ENCODE measurements at places on chromosomes 3 and 15.

- DNase-seq, result no peak
These were observed 75.1 kb downstream of the ATP10A start for GRCh38 chr15:25787855-25788520.

DNA sequence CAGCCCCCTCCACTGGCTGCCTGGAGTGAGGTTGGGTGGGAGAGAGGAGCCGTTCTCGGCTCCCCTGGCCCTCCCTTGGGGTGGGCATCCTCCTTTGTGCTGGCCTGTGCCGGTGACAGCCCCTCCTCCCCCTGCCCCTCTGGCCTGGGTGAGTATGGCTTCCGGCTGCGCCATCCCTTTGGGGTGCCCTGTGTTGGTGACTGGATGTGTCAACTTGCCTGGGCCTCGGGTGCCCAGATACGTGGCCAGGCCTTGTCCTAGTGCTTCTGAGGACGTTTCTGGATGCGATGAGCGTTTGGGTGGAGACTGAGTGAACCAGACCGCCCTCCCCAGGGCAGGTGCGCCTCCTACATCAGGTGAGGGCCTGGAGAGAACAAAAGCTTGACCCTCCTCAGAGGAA is 59.7 kb downstream of the PLXNA1 start:
- no peak for DNase-seq

DNA sequence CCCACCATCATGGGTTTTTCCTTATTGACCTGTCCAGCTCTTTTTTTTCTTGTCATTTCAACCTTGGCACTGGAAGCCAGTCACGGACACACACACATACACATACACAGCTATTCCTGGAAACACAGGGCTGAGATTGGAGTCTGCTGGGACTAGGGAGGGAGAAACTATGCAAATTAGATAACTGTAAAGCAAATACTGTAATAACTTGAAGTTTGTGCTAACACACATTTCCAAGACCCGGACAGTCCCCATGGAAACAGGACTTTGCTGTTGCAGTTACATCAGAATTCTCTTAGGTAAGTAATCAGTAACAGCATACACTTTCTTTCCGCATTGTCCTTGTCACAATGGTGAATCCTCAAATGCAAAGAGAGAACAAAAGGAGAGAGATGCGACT is 304.4 kb downstream of the KBTBD8 start:
- DNase-seq, result no peak

DNA sequence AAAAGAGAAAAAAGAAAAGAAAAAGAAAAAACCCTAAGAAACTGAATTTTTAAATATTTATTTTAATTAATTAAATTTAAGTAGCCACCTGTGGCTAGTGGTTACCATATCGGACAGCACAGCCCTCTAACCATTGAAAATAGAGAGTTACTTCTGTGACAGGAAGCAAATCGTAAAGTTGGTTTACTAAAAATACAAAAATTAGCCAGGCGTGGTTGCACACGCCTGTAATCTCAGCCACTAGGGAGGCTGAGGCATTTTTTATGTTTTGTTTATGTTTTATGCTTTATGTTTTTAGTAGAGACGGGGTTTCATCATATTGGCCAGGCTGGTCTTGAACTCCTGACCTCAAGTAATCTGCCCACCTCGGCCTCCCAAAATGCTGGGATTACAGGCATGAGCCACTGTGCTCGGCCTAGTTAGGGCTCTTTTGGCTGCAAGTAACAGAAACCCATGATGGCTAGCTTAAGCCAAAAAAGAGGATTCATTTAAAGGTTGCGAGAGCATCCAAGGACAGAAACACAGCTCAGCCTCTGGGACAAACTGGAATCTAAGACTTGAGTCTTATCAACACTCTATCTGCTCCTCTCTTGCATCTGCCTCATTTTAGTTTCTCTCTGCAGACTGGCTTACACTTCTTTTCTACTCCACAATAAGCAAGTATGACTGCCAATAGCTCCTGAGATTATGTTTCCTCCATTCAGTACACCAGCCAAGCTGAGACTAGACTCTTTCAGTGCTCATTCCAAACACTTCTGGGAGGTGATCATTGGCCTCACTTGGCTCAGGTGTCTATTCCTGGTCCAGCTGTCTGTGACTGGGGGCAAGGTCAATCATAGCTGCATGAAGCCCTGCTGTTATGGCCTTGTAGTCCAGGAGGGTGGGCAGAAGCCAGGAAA is 6.8 kb upstream of the SKIL start:
- no peak for DNase-seq

- no peak for DNase-seq
These were observed 183.6 kb downstream of the MBNL1 start for GRCh38 chr3:152452318-152452717.

- no peak for DNase-seq
These were observed 191.9 kb downstream of the STT3B start for GRCh38 chr3:31724651-31725050.

- DNase-seq, result no peak
These were observed 315.5 kb downstream of the FHIT start for GRCh38 chr3:60935709-60936108.

DNA sequence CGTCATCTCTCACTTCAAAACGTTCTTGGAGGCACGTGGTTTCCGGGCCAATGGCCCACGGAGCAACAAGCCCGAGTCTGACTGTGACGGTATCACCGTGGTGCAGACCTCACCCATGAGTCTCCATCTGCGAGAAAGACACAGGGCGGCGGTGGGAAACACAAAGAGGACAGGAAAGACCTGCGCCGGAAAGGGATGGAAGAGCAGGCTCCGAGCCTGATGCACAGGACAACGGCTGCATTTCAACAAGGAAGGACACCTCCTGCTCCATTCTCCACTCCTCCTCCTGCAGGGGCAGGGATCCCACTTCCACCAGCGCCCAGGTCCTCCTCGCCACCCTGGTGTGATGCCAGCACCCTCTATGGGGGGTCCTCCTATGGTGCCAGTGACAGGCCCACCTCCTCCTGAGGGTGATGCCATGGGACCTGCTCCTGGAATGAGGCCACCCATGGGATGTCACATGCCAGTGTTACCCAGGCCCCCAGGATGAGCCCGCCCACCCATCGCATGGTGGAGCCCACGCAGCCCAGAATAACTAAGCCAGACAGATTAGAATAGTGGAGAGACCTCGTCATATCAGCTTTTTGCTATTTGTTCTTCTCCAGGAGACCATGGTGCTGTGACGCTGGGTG is 73.0 kb upstream of the PCSK6 start:
- DNase-seq, result no peak

DNA sequence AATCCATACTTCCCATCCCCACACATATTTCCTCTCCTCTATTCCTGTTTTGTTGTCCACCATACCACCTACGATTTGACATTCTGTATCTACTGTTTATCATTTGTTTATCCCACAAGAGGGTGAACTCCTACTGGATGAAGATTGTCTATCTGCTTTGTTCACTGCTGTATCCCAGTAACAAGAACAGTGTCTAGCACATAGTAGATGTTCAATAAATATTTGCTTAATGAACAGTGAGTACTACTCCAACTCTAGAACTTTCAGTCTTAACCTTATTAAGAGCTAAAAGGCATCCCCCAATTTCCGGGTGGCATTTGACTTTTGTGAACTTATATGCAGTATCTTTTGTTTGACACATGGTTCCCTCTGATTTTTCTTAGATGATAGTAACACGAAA is 1.3 kb downstream of the PYGO1 start:
- DNase-seq, result no peak

DNA sequence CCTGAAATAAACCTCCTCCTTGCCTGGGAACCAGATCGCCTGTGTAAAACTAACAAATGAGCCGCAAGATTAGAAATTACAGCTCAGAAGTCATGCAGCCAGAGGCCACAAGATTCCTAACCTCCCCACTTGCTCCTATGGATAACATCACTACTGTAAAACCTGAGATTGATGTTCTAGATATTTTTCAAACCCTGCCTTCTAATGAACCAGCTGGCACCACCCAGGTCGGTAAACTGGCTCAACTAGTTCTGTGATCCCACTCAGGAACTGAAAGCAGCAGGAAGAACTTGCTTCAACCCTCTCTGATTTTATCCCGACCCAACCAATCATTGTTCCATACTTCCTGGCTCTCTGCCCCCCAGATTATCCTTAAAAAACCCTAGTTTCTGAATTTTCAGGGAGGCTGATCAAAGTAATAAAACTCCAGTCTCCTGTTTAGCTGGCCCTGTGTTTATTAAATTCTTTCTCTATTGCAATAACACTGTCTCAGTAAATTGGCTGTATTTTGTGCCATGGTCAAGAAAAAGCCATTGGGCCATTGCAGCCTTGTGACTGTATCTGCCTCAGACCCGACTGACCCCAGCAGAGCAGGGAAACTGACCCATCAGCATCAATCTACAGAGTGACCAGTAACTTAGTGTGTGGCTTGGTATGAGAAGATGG is 98.9 kb downstream of the RPLP1 start:
- DNase-seq, result no peak

DNA sequence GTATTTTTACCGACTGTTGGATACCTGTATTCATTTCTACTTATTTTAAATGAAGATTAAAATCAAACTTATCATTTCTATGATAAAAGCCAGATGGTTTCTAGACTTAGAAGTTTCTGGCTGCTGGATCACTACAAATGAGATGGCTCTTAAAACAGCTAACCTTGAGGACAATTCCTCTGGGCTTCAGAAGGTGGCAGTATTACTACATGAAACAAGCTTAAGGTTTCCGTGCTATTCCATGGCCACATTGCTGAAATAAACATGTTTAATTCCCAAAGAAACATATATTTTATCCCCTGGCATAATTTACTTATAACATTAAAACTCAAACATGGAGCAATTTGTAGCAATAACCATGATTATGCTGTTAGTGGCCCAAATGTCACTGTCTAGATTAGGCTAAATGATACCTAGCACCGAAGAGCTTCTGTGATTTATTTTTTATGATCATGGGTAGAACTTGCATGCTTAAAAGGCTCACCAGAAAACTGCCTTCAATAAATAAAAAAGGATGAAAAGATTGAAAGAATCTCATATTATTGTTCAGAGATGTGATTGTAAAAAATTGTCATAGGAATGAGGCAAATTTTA is 204.0 kb upstream of the NANOGP8 start:
- no peak for DNase-seq

DNA sequence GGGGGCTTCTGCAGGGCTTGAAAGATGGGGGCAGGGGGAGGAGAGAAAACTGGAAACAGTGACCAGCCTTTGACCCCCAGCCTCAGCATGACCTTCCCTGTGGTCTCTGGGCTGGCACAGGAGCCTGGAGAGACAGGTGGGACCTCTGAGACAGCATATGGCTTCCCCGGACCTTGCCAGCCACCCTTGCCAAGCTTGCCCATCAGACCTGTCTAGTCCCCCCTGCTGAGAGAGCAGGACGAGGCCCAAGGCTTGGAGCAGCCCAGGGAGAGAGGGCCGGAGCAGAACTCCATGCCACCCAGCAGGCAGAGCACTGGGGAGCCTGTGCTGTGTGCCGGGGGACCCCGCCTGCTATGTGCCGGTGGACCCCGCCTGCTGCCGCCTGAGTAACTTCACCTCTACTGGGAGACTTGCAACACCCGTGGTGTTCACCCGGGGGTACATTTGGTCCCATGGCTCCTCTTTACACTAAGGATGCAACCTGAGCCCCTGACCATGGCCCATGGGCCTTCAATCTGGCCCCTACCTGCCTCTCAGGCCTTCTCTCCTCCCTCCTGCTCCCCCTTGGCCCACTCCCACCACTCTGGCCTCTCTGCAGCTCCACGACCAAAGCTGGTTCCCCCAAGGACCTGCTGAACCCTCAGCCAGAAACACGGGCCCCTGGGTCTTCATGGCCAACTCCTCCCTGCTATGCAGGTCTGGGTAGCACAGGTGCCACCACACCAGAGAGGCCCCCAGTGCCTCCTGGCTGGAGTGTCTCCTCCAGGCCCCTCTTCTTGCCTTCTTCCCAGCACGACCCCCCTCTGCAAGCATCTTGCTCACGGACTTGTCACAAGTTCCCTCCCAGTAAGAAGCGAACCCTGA is 21.1 kb upstream of the SLC41A3 start:
- no peak for DNase-seq

DNA sequence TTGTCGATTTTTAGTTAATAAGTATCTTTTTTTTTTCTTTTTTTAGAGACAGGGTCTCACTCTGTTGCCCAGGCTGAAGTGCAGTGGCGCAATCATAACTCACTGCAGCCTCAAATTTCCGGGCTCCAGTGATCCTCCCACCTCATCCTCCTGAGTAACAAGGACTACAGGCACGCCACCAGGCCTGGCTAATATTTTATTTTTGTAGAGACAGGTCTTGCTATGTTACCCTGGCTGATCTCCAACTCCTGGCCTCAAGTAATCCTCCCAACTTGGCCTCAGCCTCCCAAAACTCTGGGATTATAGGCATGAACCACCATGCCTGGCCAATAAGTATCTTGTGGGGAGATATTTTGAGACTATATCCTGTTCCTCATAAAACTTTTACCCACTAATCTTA is 29.4 kb upstream of the ARID3B start:
- no peak for DNase-seq

DNA sequence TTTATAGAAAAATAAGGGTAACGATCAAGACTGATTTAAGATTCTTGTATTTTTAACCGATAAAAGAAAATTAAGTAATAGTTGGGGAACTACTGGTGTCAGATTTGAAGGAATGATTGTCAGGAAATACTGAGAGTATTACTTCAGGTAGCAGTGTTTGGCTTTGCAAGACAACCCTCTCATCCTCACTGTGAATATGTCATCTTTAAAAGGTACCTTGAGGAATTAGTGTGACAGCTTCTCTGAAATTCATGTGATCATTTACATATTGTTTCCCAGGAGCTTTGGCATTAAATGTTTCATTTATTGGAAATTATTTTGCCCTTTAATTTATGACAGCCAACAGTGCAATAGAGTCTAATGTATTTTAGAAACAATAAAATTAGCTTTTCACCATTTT is 3.3 kb downstream of the CHL1 start:
- no peak for DNase-seq

- no peak for DNase-seq
These were observed 38.0 kb upstream of the VILL start for GRCh38 chr3:37952564-37952963.

DNA sequence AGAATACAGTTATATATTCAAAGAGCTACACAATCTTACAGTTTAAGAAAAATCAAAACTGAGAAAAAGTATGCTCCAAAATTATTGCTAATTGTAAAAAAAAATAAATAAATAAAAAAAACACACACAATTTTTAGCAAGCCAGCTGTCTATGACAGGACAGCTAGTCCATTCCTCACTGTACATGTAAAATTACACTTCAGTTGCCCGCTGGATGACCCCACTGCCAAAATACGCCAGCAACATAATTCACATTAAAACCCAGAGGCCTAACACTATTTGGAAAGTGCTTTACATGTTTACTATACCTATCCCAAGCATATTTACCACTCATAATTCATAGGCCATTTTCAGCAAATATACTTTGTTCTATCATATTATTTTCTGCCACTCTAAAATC is 5.8 kb downstream of the MYO9A start:
- DNase-seq, result no peak

GRCh38 chr3:149898771-149899170 is 71.9 kb downstream of the PFN2 start:
- DNase-seq, result no peak

GRCh38 chr3:27715454-27715806 is 6.7 kb downstream of the EOMES start:
- DNase-seq, result no peak
